ENCODE measurements at places on chromosomes 2 and 18.
A peak's percentile ranks its signal among the peaks of the same experiment; 100 is the strongest.

- no peak for DNase-seq
These were observed 28.9 kb upstream of the ARHGEF4 start for GRCh38 chr2:130807659-130808385.

DNA sequence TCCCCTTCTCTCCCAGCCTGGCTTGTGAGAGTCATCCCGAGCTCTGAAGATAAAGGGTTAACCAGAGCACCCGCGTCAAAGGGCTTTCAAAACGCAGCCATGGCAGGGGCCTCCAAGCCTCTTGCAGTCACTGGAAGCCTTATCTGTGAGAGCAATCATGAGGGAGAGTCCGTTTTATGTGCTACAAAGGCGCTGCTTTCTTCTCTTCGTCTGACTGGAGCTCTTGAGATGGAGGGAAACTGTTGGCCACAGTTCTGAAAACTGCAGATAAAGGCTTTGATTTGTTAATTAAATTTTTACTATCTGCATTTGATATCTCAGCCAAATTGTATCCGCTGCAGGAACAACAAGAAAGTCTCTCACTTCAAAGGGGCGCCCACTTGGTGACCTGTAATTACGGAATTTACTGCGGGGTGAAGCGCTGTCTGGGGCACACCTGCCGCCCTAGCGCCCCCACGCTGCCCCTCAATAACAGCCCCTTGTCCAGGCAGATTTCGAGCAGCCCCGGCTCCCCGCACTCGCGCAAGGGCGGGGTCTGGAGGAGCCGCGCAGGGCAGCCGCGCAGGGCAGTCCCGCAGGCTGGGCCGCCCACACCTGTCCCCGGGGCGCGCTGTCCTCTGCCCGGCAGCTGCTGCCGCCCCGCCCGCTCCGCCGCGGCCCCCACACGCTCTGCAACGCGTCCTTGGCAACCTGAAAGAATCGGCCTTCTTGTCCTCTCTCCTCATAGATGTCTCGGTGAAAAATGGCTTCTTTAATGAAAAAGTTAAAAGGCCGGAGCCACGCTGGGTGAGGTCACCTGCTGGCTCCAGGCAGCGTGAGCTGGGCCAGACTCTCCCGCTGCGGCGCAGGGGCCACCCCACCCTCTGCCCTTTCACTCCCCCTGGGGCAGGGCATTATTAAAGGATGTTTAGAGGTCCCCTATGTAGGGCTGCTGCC is 217.9 kb downstream of the VAPA start:
- DNase-seq: no peak

GRCh38 chr2:2671826-2672225 is 340.8 kb upstream of the MYT1L start:
- no peak for DNase-seq

DNA sequence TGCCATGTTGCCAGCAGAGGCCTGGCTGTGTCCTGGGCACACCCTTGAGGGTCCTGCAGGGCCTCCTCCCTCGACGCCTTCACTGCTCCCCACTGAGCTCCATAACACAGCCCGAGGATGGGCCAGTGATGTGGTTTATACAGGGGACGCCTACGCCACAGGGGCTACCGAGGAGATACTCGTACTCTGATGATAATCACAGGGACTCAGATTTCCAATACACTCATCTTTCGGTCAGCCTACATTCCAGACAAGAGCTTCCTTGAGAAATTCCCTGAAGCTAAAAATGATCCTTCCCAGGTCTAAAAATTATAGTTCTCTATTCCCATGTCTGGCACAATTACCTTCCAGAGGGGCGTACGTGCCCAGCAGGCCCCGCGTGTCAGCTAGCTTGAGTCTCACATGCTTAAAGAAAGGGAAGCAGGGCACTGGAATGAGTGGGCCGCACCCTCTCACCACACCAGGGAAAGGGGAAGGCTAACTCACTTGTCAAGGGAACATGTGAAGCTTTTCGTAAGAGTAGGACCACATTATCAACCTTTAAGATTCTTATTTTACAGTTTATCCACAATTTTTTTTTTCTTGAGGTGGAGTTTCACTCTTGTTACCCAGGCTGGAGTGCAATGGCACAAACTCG is 159.5 kb upstream of the NDUFV2 start:
- DNase-seq: no peak

- DNase-seq: peak; percentile 75
These were observed 60.6 kb downstream of the SLC16A14 start for GRCh38 chr2:230007931-230008707.
